ENCODE measurements at places on chromosomes 5 and 9.

- no peak for DNase-seq
Measured at GRCh38 chr5:112049738-112050137, 292.7 kb upstream of the NREP start.

- DNase-seq = no peak
Measured at GRCh38 chr5:131496400-131496713, 138.7 kb downstream of the RAPGEF6 start.

DNA sequence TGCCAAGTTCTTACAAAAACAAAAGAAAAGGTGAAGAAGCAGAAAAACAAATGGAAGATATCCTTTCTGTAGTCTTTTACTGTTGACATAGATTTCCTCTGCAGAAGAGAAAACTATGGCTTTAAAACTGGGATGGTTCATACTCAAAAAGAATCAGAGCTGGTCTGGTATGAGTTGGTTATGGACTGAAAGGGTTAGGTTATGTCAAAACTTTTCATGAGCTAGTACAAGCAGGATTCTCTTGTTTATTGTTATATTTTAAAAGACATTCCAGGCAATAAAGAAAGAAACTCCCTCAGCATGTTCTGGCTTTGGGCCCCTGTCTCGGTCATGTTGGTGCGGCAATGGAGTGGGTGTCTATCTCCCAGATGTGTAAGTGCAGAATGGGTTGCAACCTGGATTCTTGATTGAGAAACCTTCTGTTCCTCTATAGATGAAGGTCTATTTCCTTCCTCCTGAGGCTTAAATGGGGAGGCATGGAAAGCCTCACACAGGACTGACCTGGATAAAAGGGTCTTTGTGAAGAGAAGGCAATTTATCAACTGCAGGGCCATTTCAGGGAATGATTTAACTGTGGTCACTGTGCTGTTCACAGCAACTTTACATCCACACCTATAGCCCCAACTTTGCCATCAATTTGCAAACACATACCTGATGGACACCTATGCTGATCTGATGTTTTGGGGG is 209.6 kb upstream of the TNC start:
- no peak for DNase-seq

DNA sequence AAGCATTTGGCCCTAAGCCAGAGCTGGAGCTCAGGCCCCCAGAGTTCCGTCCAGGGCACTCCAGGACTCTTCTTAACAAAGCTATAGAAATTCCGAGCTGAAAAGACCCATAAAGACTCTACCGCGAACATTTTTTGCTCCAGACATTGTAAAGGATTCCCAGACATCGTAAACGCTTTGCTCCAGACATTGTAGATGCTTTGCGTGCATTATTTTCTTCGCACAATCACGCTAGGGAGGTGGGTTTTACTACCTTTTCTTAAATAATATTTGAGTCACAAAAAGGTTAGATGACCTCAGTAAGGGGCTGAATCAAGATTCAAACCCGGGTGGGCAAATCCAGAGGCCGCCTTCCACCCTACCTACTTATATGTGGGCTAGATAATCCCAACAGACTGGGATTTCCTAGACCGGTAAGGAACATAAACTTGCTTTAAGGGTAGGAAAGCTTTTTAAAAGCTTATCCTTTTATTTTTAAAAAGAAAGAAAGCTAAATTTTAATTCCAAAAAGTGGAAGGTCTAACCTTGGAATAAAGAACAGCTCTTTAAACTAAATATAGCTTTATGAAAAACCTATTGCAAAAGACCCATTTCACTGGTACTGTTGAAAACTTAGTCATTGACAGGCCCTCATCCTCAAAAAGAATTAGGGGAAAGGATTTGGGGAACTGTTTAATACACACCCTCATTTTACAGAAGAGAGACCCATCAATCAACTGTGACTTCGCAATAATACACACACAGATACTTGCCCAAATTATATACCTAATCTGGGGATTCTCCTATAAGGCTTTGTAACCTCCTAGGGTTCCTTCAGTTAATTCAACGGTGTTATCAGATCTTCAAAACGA is 822 bp upstream of the TNIP1 start:
- no peak for DNase-seq

DNA sequence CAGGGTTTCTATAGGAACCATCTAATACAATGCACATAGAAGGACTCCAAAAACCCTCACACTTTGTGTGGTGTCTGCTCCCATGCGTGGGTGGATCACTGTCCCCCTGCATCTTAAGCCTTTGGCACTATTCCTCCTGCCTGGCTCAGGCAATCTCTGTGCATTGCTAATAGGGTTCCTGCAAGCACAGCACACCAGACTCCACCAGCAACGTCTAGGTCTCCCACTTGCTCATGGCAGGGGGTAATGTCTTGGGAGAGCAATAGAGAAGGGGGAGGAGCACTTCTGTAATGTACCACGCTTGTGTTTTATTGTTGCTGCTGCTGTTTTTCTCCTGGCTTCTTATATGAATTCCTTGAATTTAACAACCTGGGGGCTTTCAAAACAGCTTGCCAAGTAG is 182.6 kb upstream of the GLRA1 start:
- DNase-seq = no peak

DNA sequence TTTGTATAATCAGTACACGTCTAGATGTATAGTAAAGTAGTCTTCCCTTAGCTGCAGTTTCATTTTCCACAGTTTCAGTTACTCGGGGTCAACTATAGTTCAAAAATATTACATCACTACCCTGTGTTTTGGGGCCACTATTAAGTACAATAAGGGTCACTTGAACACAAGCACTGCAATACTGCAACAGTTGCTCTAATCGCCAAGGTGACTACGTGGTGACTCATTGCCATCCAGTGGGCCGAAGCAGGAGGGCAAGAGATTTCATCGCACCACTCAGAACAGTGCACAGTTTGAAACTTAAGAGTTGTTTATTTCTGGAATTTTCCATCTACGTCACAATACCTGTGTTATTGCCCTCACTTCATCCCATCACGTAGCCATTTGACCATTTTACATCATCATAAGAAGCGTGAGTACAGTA is at the start of gene ARL14EPL:
Gene ARL14EPL, plus strand, starts transcription at position 379 of the 424 bp plus-strand sequence. CDS start 18,994 bp downstream, outside the sequence.
- DNase-seq = no peak

DNA sequence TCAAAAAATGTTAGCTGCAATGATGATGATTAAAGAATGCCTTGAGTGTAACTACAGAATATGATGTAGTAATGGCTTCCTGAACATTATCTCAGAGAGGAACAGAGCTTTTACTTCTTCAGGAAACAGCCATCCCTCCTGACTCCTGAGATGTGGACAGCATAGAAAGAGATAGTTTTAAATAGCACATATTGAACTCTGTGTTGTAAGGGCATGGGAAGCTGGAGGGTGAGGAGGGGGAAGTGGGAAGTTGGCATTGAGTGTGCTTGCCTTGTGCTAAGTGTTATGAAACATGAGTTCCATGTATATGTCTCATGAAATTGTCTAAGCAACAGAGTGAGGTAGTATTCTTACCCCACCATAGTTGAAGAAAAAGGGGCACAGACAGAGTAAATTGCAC is 161.5 kb upstream of the SLC28A3 start:
- no peak for DNase-seq

- DNase-seq = no peak
Measured at GRCh38 chr9:94758880-94759279, 32.4 kb downstream of the AOPEP start.

DNA sequence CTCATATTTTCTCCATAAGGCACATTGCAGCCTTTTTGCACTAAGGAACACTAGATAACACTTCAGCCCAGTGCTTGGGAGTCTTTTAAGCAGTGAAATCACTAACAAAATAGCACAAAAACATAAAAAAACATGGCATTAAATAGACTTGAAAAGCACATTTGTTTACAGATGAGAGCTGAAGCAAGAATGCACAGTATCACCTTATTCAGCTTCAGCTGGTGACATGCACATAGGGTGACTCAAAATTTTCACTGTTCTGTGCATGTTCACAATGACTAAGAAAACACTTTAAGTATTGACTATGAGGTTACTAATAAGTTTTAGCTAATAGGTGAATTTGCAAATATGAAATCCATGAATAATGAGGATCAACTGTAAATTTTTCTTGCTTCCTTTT is 293.9 kb upstream of the TARS1 start:
- DNase-seq = no peak

- no peak for DNase-seq
Measured at GRCh38 chr5:173114536-173114935, 29.8 kb upstream of the BNIP1 start.

DNA sequence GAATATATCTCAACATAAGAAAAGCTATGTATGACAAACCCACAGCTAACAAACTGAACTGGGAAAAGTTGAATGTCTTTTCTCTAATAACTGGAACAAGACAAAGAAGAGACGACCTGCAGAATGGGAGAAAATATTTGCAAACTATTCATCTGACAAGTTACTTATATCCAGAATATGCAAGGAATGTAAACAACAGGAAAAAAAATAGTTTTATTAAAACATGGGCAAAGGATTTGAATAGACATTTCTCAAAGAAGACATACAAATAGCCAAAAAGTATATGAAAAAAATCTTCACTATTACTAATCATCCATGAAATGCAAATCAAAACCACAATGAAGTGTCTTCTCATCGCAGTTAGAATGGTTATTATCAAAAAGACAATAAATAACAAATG is 181.7 kb upstream of the TLX3 start:
- DNase-seq = no peak

DNA sequence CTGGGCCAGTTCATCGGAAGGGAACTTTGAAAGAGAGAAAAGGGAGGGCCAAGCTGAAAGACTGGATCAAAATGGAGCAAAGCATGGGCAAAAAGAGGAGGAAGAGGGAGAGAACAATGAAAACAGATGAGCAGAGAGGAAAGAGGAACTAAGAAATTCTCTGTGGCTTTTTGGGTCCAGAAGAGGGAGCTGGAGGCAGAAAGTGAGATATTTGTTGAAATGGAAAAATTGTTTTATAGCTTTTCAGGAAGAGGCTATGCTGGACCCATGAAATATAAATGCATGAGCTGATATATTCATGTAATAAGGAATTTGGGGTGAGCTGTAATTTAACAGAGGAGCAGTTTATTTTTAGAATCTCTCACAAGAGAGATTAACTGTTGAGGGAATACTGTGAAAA is 457.3 kb downstream of the DMAC1 start:
- DNase-seq = no peak

- peak; percentile 66 for DNase-seq
Measured at GRCh38 chr5:180470966-180471582, 23.1 kb upstream of the CNOT6 start.

DNA sequence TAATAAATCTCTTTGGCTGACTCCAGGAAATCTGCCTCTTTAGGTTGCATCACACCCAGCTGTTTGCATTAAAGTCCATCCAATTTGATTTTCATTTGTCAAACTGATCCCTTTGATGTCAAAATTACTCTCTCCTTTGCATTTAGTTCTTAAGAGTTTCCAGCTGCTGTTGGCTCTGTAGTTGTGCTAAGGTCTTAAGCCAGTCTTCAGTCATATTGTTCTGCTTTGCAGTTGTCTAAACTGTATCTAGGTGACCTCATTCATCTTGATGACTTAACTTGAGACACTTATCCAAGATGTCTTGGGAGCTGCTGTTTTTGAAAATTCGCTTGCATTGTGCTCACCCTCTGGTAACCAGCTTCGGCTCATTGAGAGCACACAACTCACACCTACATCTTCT is 386.9 kb upstream of the TLE4 start:
- DNase-seq = no peak

- DNase-seq = no peak
Measured at GRCh38 chr5:37696190-37697021, 143.4 kb downstream of the GDNF start.

DNA sequence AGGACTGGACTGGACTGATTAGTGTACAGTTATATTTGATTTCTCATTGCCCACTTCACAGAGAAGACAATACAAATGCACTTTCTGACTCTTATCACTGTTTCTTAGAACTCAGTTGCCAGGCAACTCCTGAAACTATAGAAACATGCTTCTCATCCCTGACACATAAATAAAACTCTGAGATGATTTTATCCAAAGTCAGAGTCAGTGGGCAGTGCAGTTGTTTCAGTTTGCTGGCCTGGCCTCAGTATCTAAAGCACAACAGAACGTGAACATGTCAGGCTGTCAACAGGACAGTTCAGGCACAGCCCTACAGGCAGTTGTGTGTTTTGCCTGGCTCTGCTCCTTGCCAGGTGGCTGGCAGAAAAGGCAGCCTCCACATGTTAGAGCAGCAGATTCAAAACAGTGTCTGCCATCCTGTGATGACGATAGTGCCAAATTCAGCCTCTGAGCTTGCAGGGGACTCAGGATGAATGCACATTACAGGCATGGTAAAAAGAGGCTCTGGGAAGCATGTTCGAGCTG is 65.1 kb upstream of the CCDC152 start:
- DNase-seq = no peak

DNA sequence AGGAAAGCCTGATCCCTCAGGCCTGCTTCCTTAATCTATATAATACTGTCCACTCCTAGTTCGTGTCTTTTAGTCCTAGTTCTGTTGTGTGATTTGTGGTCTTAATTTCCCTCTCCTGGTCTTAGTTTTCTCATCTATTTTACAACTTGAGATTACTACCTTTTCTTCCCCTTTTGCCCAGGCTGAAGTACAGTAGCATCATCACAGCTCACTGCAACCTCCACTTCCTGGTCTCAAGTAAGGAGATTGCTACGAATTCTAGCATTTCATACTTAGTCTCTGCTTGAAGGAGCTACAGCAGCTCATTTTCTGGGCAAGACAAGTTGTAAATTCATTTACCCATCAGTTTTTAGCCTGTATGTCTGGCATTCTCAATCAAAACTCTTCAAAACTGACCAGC is 5.5 kb downstream of the TRIM32 start:
- no peak for DNase-seq

- DNase-seq = no peak
Measured at GRCh38 chr5:118156181-118156580, 832.2 kb downstream of the DTWD2 start.

DNA sequence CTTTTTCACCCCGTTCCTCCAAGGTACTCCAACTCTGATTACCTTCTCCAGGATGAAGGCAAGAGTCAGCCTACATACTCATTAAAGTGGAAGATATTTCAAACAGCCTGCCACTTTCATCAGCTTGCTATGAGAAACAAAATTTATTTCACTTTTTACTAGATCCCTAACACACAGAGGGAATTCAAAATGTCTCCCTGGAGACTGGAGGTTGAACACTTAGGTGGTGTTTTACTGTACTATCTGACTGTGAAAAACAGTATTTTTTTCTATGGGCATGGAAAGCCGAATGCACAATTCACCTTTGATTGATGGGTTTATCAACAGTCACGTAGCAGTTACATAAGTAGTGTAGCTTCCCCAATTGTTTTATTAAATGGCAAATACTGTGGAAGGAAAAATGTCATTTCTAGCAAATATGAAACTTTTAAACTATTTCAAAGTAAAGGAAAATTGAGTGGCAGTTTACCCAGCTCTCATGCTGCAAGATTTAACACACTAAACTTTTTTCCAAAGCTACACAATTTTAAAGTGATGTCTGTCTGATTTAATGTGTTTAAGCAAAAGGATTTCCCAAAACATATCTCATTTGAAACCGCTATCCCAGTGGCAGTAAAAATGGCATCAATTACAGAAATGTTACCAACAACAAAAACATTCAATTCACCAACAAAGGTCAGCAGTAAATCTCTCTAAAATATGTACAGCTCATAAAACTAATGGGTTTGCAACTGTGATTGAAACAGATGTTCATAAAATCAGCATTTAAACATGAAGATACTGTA is 125.0 kb upstream of the TLE4 start:
- no peak for DNase-seq

GRCh38 chr9:131530546-131530919 is 530 bp downstream of the UCK1 start:
- DNase-seq = peak; percentile 35
